Neural progenitor cell (in vitro differentiated cells): ENCODE measurements at places on chromosomes 6 and 20.

DNA sequence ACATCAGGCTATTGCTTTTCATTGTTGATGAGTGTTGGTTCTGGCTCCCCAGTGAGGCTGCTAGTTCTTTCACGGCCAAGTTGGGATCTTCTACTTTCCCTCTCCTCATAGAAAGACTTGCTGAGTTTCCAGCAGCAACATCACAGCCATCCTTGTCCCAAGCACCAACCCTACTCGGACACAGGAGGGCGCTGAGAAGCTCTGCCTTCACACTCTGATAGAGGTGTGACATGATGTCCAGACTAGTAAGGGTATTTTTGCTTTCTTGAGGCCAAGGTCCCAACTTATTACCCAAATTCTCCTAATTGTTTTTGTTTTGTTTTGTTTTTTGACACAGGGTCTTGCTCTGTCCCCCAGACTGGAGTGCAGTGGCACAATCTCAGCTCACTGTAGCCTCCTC is 3.0 kb upstream of the GCM1 start:
- H3K27ac ChIP-seq = no peak overlapping the region
- no peaks in the 10 kb centered on the region for H3K4me1 ChIP-seq
- peak; percentile 37 for DNase-seq
- H3K27me3 ChIP-seq = no peaks in the 10 kb centered on the region
- H3K36me3 ChIP-seq = no peaks in the 10 kb centered on the region

GRCh38 chr6:12327391-12327790 is 37.2 kb downstream of the EDN1 start:
- H3K4me1 ChIP-seq = peaks cover 14% of the 10 kb centered on the region
- no peak for DNase-seq
- no peaks in the 10 kb centered on the region for H3K36me3 ChIP-seq
- no peak overlapping the region for H3K4me3 ChIP-seq
- no peaks in the 10 kb centered on the region for H3K27me3 ChIP-seq

DNA sequence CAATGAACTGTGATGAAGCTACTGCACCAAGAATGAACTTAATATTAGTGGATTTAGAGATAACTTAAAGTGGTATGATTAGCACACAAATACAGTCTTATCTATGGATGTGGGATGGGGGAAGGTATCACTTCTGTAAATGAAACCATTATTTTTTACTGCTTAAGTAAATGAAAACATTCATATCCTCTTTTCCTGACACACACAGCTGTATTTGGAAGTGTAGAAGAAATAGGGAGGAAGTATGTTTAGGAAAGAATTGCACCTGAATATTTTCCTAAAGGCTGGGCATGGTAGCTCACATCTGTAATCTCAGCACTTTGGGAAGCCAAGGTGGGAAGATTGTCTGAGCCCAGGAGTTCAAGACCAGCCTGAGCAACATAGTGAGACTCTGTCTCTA is 96.8 kb downstream of the HIVEP2 start:
- no peaks in the 10 kb centered on the region for H3K27me3 ChIP-seq
- H3K4me1 ChIP-seq = peaks cover 29% of the 10 kb centered on the region
- H3K36me3 ChIP-seq = no peaks in the 10 kb centered on the region
- no peak overlapping the region for H3K4me3 ChIP-seq
- DNase-seq = no peak

DNA sequence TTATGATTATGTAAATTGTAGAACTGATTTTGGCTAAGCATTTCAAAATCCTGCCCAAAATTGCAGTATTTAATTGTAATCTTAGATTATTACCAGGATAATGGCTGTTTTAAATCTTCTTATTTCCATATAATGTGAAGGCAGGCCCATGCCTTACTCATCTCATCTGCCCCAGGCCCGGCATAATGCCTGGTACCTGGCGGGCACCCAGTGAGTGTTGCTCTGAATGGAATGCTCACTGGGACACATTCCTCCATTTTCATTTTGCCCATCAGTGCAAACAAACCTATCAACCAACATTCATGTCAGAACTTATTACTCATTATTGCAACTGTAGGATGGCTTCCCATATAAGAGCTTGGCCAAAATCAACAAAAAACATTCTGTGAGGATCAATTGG is 22.8 kb downstream of the SAMD5 start:
- H3K27ac ChIP-seq = no peak overlapping the region
- no peak for DNase-seq
- no peaks in the 10 kb centered on the region for H3K4me1 ChIP-seq
- H3K4me3 ChIP-seq = no peak overlapping the region
- H3K36me3 ChIP-seq = no peaks in the 10 kb centered on the region

GRCh38 chr6:78513856-78514255 is 353.5 kb upstream of the IRAK1BP1 start:
- no peaks in the 10 kb centered on the region for H3K36me3 ChIP-seq
- peak; percentile 59 for DNase-seq
- H3K4me3 ChIP-seq = no peak overlapping the region
- H3K27me3 ChIP-seq = no peaks in the 10 kb centered on the region
- H3K4me1 ChIP-seq = no peaks in the 10 kb centered on the region
- H3K27ac ChIP-seq = no peak overlapping the region

DNA sequence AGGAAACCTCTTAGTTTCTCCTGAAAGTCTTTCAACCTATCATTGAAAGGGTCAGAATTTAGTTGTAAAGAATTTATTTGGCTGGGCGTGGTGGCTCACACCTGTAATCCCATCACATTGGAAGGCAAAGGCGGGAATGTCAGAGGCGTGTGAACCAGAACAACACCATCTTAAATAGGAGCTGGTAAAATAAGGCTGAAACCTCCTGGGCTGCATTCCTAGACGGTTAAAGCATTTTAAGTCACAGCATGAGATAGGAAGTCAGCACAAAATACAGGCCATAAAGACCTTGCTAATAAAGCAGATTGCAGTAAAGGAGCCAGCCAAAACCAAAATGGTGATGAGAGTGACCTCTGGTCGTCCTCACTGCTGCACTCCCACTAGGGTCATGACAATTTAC is 29.6 kb downstream of the OR2B2 start:
- DNase-seq = no peak
- no peaks in the 10 kb centered on the region for H3K36me3 ChIP-seq
- H3K27ac ChIP-seq = no peak overlapping the region
- no peaks in the 10 kb centered on the region for H3K4me1 ChIP-seq

DNA sequence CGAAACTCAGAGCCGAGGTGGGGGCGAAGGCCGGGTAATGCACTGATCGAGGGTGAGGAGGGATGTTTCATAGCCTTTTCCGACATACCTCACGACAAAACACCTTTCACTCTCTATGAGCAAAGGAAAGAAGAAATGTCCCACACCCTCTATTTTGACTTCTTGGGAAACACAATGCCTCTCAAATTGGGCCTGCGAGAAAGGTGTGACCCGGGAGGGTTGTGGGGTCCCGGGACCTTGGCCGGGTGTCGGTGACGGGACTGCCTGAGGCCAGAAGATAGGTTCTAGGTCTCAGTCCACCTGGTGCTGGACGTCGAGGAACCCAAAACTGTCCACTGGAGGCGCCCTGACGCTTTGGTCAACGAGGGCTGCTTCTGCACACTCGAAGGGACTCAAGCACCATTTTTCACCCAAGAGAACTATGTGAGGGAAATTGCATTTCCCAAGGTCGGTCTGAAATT is 41.1 kb upstream of the OSTM1 start:
- H3K4me1 ChIP-seq = peaks cover 46% of the 10 kb centered on the region
- DNase-seq = peak; percentile 69
- H3K4me3 ChIP-seq = peak overlapping the region; percentile 48
- H3K27me3 ChIP-seq = peaks cover 100% of the 10 kb centered on the region

DNA sequence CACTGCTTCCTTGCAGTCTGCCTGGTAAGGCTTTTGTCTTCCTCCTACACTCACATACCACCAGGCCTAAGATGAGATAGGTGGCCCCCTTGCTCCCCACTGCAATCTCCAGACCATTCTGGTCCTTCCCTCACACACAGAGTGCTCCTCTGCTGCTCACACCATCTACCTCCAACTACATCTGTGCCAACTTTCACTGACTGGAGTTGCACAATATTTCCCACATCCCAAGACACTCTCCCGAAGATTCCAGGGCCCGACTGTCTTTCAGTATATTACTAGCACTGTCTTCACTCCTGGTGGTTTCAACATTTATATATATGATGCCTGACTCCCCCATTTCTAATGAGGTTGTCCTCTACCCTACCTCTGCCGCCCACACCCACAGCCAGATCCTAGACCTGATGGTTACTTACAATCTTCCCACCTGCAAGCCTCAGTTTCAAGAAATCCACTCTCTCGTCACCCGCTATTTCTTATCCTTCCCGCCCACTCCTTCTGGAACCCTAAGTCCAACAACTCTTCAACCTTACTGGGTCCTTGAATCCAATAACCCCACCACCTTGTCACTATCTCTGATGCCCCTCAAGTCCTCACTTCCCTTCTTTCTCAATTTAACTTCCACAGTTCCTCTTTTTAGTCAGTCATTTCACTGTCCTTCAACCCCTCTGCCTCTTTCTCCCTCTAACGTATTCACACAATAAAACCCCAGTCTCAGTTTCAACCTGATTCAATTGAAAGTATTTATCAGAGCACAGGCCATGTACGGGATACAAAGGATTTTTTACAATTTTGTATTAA is 21.6 kb downstream of the RALGAPA2 start:
- no peaks in the 10 kb centered on the region for H3K27me3 ChIP-seq
- no peak overlapping the region for H3K27ac ChIP-seq
- no peaks in the 10 kb centered on the region for H3K36me3 ChIP-seq
- H3K4me1 ChIP-seq = no peaks in the 10 kb centered on the region

DNA sequence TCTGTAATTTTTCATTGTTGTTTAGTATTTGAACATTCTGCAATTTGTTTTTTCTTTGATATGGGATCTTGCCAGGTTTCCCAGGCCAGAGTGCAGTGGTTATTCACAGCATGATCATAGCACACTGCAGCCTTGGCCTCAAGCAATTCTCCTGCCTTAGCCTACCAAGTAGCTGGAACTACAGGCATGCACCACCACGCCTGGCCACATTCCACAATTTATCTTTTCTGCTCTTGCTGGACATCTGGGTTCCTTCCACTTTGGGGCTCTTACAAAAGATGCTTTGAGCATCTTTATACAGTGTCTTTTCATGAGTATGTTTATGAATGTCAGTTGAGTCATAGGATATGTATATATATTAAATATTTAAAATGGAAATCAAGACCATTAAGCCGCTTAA is 42.0 kb downstream of the PGM3 start:
- no peaks in the 10 kb centered on the region for H3K27me3 ChIP-seq
- no peak overlapping the region for H3K27ac ChIP-seq
- DNase-seq = no peak
- no peak overlapping the region for H3K4me3 ChIP-seq
- no peaks in the 10 kb centered on the region for H3K4me1 ChIP-seq
- H3K36me3 ChIP-seq = peaks cover 5% of the 10 kb centered on the region

DNA sequence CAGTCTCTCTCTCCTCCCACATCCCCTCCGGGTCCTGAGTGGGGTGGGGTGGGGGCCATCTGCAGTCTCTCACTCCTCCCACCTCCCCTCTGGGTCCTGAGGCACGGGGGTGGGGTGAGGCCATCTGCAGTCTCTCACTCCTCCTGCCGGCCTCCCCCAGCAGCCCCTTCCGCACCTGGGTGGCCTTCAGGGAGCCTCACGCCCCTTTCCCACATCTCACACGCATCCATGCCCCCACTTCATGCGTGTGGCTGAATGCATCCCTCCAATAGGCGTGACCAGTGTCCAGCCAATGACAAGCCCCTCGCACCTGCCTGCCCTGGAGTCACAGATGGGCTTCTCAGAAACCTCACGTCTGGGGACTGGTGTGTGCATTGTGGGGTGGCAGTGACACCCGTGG is 993 bp upstream of the SRMS start:
- no peaks in the 10 kb centered on the region for H3K36me3 ChIP-seq
- no peaks in the 10 kb centered on the region for H3K27me3 ChIP-seq
- H3K4me1 ChIP-seq = no peaks in the 10 kb centered on the region
- DNase-seq = no peak

- no peaks in the 10 kb centered on the region for H3K36me3 ChIP-seq
- H3K27ac ChIP-seq = no peak overlapping the region
- H3K27me3 ChIP-seq = no peaks in the 10 kb centered on the region
- H3K4me1 ChIP-seq = no peaks in the 10 kb centered on the region
- no peak for DNase-seq
- H3K4me3 ChIP-seq = no peak overlapping the region
Measured at GRCh38 chr20:51404297-51405060, 138.0 kb downstream of the NFATC2 start.

DNA sequence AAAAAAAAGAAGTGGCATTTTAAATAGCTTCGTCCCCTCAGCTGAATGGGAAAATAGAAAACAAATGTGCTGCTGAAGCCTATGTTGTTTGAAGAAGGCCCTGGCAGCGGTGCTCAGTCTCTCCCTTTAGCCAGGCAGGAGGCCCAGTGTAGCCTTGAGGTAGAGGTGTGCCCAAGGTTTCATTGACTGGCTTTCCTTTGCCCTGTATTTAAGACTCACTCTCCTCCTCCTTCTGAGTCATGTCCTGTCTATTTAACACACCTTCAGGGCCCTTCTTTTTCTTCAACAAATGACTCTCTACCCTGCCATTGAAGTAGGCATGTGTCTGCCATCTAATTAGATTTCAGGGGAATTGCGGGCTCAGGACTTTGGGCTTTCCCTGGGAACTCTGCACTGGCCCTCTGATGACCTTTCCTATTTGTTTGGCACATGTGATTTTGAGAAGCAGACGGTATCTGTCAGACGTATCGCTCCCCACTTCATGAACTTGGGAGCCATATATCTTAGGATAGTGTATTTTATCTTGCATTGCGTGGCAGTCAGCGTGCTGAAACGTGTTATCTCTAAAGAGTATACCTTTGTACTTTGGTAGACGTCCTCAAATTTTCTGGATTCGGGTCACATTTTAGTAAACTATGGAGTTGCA is 4.3 kb downstream of the TJAP1 start:
- peaks cover 14% of the 10 kb centered on the region for H3K4me1 ChIP-seq
- H3K27ac ChIP-seq = no peak overlapping the region
- no peak for DNase-seq
- H3K4me3 ChIP-seq = no peak overlapping the region
- H3K27me3 ChIP-seq = no peaks in the 10 kb centered on the region
- no peaks in the 10 kb centered on the region for H3K36me3 ChIP-seq

DNA sequence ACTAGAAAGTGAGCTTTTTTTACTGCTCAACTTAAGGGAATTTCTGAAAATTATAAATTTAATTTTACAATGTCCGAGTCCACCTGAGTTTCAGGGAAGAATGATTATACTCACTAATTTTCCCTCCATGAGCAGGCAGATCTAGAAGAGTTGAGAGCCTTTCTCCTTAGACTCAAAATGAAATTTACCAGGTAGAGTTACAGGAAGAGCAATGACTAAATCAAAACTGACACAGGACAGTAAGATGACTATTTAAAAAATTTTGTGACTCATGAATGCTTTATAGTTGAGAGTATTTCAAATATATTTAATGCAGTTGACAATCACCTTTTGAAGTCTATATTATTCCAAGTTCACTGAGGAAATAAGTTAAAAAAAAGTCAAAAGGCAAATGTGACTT is 198.1 kb upstream of the NRSN1 start:
- no peak overlapping the region for H3K27ac ChIP-seq
- no peaks in the 10 kb centered on the region for H3K36me3 ChIP-seq
- no peaks in the 10 kb centered on the region for H3K27me3 ChIP-seq
